GM10248 (cell line): ENCODE measurements at places on chromosomes 16 and 17.
A peak's percentile ranks its signal among the peaks of the same experiment; 100 is the strongest.

GRCh38 chr16:49649013-49649765, 206.7 kb downstream of the ZNF423 start:
- no peak for DNase-seq

- no peak for DNase-seq
These were observed at the start of gene DNAH3 for GRCh38 chr16:21150375-21151001. DNAH3 (minus strand) TSS chr16:21150846; CDS start chr16:21150319, 527 bp downstream.

GRCh38 chr17:32819035-32819434, 57.9 kb downstream of the MYO1D start:
- no peak for DNase-seq

- no peak for DNase-seq
These were observed 40.6 kb upstream of the CDH5 start for GRCh38 chr16:66325717-66326376.

- no peak for DNase-seq
These were observed 295.1 kb upstream of the SOX9 start for GRCh38 chr17:71825687-71826086.

GRCh38 chr16:78240459-78241222, 141.2 kb downstream of the WWOX start:
- no peak for DNase-seq

- no peak for DNase-seq
These were observed 55.4 kb downstream of the JPH3 start for GRCh38 chr16:87657621-87658192.

DNA sequence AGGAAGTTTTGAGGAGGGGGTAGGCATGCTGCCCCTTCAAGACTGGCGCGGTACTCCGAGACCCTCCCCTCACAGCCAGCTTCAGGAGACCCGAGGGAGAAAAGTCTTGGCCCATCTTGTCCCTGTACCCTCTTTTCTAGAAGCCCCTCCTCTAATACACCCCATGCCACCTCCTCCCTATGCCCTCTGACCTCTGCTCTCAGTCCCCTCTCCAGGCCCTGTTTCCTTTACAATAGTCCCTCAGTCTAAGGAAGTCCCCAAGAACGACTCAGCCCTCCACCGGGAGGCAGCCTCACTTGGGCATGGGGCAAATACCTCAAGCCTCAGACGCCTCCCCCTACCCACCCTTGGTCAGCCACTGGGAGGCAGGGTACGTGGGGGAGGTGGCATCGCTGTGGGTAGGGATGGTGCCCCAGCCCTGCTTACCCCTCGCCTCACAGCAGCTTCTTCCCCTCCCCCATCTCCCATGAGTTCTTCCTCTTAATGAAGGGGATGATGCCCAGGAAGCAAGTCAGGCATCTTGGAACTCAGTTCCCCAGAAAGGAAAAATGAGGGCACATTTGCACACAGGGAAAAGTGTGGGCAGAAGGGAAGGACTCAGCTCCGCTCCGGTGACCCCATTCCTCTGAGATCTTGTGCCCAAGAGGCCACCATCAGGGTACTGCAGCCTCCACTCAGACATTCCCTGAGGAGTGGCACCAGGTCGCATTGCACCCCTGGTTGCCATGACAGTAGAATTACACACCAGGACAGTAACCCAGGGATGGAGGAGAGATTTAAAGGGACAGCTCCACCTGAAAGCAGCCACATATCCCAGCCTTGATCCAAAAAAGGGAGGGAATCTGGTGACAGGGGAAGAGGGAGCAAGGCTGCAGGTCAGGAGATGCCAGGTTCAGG, 6.2 kb downstream of the MPP2 start:
- no peak for DNase-seq

GRCh38 chr17:46883871-46884520, 32.6 kb downstream of the WNT9B start:
- no peak for DNase-seq

DNA sequence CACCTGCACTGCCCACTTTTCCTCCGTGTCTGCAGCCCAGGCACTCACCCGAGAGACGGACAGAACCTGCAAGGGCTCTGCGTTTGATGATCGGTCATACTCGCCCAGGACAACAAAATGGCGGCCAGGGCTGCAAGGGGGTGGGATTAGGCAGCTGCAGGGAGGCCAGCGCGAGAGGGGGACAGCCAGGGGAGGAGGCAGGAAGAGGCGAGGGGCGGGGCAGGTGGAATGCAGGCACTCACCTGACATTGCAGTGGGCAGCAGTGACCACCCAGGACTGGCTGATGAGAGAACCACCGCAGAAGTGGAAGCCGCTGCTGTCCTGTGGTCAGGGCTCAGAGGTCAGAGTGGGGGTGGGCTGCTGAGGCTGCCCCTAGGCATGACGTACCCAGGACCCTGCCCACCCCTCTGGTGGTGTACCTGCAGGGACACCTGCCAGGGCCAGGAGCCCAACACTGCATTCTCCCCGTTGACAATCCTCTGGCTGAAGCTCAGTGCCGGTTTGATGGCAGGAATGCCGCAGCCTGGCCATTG, 917 bp downstream of the CTRL start:
- no peak for DNase-seq

- peak; percentile 66 for DNase-seq
These were observed 7.5 kb downstream of the PELP1 start for GRCh38 chr17:4696437-4696805.

- no peak for DNase-seq
These were observed 20.5 kb upstream of the CACNA1H start for GRCh38 chr16:1132431-1132830.

DNA sequence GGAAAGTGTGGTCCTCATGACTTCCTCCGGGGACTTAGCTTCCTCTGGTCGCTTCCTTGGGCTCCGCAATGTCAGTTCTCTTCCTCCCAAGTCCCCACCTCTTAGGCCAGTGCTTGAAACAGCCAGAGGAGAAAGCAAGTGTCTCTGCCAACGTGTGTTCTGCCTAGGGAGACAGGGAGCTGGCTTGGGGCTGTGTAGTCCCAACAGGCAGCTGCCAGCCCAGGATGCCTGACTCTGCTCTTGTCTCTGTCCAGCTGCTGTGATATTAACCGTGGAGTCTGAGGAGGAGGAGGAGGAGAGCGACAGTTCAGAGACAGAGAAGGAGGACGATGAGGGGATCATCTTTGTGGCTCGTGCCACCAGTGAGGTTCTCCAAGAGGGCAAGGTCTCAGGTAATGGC, 13.5 kb upstream of the PLEKHG4 start:
- no peak for DNase-seq

GRCh38 chr17:37438141-37438540, 31.5 kb downstream of the TADA2A start:
- DNase-seq: no peak

- no peak for DNase-seq
These were observed 10.2 kb downstream of the PITPNM3 start for GRCh38 chr17:6546069-6546718.
